Fibroblast of pulmonary artery (primary cell): ENCODE measurements at places on chromosomes 5 and 9.

DNA sequence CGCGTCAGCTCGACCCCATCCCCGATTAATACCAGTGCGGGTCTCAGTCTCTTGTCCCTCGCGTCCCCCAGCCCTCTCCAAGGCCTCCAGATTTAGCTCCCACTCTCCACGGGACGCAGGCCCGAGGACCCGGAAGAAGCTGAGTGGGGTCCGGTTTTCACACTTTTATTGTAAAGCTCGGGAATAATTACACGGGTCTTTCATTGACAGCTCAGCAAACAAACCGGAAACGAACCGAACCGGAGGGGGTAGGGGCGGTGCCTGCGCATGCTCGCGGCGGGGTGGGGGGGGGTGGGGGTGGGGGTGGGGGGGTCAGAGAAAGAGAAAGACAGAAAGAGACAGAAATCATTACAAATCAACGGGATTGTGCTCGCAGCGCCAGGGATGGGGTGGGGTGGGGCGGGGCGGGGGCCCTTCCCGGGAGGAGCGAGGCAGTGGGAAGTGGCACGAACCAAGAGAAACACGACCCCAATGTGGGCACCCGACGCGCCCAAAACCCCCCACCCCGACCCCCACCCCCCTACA, 27.9 kb downstream of the PCDH1 start:
- peak; percentile 26 for DNase-seq

DNA sequence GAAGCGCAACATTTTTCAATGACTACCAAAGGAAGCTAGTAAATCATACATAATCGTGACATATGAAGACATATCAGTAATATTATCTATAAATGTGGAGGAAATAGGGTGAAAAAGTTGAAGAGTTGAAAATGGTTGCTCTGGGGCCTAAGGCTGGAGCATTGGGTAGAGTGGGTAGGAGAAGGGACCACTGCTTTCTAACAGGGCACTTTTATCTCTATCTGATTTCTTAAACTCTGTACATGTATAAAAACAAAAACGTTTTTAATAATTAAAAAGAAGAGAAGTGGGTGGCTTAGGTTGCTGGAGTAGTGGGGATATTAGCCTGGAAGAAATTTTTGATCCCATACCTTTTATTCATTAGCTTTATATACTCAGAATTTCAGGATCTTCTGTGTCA, 44.2 kb upstream of the ITGA1 start:
- no peak for DNase-seq

DNA sequence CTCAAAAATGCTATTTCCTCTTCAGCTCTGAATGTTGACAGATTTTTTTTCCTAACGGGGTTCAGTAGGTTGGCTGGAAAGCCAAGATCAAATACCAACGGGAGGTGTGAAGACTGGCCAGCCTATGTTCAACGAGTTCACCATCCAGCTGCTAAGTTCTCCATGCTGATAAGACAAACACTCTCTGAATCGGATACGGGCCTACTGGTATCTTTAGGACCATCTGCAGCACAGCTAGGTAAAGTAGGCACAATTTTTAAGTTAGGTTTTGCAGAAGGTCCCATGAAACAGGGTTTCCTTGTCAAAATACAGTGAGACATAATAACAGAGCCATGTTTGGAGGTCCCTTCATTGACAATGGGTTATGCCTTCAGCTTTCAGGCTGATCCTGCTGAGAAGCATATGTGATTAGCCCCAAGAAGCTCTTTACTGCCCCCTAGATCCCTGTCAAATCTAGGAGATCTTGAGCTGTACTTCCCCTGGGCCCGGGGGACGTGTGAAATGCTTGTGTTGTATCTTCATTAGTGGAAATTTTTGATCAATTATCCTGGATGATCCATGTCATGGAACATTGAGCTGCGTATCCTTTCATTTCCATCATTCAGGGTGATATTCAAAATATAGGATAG, 60.6 kb downstream of the PGM5 start:
- DNase-seq = no peak

- DNase-seq = peak; percentile 12
Observed at GRCh38 chr9:5608298-5609225, 20.3 kb upstream of the RIC1 start.

GRCh38 chr5:75363111-75363510, 26.1 kb downstream of the HMGCR start:
- DNase-seq = no peak

GRCh38 chr9:117135501-117136098, 279.3 kb downstream of the ASTN2 start:
- DNase-seq = no peak

DNA sequence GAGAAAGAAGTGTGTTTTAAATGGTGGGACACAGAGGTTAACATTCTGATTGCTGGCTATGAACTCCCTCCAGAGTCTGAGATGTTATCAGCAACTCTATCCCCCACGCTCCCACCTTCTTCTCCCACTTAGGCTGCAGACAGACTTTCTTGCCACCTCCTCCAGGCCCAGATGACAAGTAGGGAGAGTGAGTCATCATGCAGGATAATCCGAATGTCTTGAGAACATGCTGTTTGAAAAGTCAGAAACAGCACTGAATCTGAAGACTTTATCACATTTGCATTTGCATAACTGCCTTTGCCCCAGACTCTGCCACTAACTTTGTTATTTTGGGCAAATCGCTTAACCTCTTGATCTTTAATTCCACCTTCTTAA, 139.8 kb downstream of the ESM1 start:
- peak; percentile 56 for DNase-seq

DNA sequence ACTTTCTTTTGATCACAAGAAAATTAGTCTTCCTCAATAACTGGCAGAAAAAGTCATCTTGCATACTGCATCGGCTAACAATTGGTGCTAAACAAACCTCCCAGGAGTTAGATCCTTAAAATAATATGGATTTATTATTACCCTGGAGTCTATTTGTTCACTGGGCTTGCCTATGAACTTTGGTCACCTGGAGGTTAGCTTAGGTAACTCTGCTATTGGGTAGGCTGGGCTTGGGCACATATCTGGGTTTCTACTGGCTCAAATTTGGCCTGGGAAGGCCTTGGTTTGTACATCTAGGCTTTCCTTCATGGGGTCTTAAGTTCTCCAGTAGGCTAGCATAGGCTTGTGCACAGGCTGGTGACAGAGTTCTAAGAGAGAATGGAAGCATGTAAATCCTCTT, 279.9 kb downstream of the RASEF start:
- DNase-seq = no peak

DNA sequence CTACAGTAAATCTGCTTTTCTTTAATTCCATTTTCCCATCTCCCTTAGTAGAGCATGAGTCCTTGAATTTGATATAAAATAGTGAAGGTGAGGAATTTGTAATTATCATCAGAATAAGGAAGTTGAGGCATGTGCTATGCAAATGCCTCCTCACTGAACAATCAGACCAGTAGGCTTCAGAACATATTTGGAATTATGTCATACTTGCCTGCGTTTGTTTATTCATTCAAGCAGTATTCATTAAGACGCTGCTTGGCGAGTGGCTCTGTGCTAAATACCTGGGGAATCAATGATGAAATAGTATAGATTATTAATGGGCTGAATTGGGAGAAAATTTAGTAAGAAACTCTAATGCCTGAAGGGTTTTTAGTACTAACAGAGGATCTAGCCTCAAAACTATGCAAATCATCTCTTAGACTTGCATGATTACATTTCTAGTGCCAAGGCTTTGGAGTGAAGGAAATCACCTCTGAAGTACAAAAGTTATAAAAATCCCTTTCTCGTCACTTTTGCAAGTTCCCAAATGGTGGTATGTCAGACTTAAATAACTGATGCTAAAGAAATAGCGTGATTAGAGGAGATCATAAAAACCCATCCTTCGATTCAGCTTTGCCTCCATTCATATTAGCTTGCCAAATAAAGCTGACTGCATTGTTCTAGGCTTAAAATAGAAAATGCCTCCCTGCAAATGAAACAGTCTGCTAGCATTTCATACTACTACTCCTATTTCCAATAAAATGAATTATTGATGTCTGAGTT, 141.7 kb downstream of the PCSK5 start:
- DNase-seq = no peak

DNA sequence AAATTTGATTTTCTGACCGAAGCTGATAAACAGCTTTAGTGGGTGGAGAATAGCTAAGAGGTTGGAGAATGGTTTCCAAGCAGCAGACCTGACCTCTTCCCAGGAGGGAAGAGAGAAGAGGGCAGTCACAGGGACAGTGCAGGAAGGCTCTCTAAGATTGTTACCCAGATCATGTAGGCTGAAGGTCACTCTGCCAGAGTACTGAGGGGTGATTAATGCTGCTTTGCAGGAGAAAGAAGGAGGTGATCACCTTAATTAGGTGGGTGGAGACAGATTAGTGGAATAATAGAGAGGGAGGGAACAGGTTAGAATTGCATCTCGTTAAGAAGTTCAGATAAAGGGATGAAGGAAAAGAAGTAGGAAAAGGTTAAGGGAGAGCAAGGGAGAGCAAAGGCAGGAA, 440.5 kb downstream of the BRINP1 start:
- no peak for DNase-seq

- no peak for DNase-seq
Observed at GRCh38 chr5:65802820-65803219, 80.8 kb downstream of the NLN start.

GRCh38 chr5:138495351-138495750, 30.1 kb downstream of the EGR1 start:
- DNase-seq = no peak

DNA sequence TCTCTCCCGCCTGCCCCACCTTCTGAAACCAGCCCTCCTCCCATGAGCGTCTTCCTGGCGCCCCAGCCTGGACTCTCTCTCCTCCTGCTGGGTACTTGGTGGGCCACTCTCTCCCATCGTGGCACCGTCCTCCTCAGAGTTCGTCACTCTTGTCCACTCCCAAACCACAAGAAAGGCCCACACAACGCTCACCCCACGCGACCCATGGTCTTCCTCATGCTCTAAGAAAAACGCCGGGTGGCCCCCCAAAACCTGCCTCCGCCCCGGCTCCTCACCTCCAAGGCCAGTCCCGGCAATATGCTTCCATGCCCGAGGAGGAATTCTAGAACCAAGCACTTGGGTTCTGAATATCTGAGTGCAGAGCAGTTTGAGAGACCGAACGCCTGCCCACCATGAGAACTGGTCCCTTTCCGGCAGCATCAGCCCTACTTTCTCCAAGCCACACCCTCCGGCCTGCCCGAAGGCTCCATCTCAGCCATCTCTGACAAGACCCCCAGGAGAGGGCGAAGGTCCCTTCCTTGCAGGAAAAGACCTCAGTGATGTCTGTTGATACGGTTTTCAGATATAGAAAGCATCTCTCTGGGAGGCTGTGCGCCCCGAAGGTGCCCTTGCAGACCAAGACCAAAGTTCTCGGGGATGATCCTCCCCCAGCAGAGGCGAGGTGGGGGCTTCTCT, 15.0 kb downstream of the SLC6A3 start:
- DNase-seq = no peak

DNA sequence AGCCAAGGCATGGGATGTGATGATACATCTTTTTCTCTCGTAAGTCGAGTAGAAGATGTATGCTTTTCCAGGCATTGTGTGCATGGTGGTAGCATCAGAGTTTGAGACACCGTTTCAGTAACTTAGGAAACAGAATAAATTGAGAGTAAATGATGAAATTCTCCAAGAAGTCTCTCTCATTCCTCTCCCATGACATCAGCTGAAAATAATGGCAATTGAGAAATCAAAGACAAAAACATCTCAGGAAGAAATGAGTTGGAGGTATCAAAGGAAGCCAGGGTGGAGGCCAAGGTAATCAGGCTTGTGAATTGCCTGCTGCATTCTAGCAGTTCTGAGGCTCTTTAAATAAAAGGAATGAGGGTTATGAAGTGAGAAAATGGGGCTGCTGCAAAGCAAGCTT, 53.9 kb downstream of the SGCD start:
- peak; percentile 81 for DNase-seq

DNA sequence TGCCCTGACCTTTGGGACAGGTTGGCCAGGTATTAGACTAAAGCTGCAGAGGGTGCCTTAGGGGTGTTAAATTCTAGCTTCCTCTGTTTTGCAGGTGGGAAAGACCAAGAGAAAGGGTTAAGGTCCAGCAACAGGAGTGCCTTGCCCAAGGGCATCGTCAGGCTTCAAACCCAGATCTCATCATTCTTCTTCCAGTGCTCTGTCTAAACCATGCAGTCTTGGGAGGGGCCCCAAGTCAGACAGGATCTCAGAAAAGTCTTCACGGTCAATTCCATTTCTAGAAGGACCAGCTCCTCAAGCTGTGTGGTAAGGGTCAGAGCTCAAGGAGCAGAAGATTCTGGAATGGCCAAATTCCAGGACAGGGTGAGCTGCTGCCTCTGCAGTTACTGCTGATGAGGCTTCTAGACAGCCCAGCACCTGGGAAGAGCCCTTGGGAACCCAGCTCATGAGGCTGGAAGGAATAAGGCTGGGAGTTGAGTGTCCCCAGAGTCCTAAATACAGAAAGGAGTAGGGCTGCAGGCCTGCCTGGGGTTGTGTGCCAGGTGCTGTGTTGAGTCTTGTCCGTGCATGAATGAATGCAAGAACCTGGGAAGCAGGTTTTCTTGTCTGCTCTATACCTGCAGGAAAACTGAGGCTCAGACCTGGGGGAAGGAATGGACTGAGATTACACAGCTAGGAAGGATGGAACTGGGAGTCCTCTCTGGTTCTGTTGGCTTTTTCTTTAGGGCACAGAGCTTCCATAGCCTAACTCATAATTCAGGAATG, 69.3 kb downstream of the WWC1 start:
- no peak for DNase-seq

DNA sequence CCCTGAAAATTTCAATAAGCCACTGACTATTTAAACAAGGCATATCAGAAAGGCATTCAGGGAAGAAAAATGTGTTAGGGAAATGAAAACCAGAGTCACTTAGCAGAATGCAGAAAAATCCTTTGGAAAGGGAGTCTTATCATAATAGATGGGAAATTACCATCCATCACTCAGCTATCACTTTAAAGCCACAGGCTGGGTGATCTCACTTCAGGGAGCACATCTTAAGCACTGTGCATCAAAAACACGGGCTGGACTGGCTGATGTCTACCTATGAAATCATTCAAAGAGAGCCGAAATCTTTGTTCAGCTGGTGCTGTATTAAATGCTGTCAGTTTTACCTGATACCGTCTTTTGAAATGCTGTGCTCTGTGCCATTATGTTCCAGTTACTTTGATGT, 73.5 kb downstream of the C9orf57 start:
- DNase-seq = no peak

DNA sequence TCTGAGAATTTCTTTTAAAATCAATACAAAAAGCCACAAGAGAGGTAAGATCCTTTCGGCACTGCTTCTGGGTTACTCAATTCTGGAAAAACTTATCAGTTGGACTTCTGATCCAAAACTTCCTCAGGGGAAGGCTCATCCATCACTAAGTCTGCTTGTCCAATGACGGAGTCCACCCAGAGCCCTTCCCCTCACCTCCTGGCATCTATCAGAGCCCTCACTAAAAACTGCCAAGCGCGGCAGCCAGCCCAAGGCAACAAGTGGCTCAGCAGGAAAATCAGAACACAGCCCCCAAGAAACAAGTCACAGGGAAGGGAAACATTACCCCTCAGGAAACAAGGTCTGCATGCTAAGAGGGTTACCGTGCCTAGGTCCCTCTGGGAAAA, 869 bp upstream of the ESM1 start:
- DNase-seq = no peak

DNA sequence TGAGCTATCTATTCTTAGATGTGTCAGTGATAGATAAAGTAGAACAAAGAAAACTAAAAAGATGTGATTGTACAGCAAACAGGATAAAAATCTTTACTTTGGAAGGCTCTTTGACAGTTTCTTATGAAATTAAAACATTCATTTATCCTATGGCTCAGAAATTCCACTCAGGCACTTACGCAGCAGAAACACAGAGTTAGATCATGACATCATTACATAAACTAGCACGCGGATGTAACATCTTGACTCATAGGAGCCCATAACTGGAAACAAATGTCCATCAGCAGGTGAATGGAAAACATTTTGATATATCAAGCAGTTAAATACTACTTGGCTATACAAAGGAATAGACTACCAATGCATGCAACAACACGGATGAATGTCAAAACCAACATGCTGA, 45.3 kb downstream of the ICE1 start:
- DNase-seq = no peak
